Kidney (tissue), 22 donors: ENCODE measurements at places on chromosomes 11 and 22. TPM values are rescaled to one million over a fixed set of nuclear protein-coding genes. Genes with fewer than 3 reads are reported as not detected.

DNA sequence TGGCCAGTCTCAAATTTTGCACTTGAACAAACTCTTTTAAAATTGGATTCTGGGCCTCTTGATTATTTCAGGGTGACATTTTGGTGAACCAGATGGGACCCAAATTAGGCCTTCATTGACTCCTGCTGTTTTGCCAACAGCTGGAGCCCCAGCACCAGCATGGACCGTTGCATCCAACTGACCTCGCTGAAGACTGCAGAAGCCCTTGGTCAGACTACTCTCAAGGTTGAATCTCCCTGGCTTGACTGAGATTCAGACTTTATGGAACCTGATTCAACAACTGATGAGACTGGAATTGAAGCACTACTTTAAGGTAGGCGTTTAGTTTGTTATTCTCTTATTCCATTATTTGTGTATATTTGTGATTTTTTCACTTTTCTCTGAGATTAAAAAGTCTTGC, 41.7 kb downstream of the NARS2 start:
- H3K36me3 ChIP-seq = no peaks in the 10 kb centered on the region
- H3K27ac ChIP-seq = no peak overlapping the region
- H3K27me3 ChIP-seq = no peaks in the 10 kb centered on the region
- DNase-seq = no peak
- H3K4me1 ChIP-seq = no peaks in the 10 kb centered on the region
- H3K4me3 ChIP-seq = no peak overlapping the region

The UBQLNL gene
- total RNA-seq = 0.69 TPM

- H3K4me1 ChIP-seq = no peaks in the 10 kb centered on the region
- H3K4me3 ChIP-seq = no peak overlapping the region
- H3K27me3 ChIP-seq = no peaks in the 10 kb centered on the region
- no peak for DNase-seq
- H3K36me3 ChIP-seq = no peaks in the 10 kb centered on the region
Measured at GRCh38 chr11:88246696-88247095, 71.5 kb upstream of the RAB38 start.

DNA sequence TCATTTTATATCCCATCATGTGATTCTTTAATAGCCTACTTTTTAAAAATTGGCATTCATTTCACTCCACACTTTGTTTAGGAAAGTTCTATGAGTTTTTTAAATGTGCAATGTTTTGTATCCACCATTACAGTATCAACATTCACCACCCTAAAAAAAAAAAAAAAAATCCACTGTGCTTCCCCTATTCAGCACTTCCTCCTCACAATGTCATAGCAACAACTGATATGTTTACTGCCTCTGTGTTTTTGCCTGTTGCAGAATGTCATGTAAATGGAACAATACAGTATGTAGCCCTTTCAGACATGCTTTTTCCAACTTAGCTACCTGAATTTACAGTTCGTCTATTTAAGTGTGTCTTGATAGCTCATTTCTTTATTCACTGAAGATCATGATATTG, 754.2 kb downstream of the FAM181B start:
- no peaks in the 10 kb centered on the region for H3K27me3 ChIP-seq
- H3K36me3 ChIP-seq = no peaks in the 10 kb centered on the region
- DNase-seq = no peak
- no peak overlapping the region for H3K4me3 ChIP-seq
- no peaks in the 10 kb centered on the region for H3K4me1 ChIP-seq

- no peak overlapping the region for H3K27ac ChIP-seq
- no peaks in the 10 kb centered on the region for H3K36me3 ChIP-seq
- peaks cover 13% of the 10 kb centered on the region for H3K4me1 ChIP-seq
- H3K27me3 ChIP-seq = no peaks in the 10 kb centered on the region
Measured at GRCh38 chr11:9762531-9762930, 98.7 kb downstream of the SWAP70 start.

- peaks cover 7% of the 10 kb centered on the region for H3K27me3 ChIP-seq
- H3K4me3 ChIP-seq = no peak overlapping the region
- H3K27ac ChIP-seq = no peak overlapping the region
- no peaks in the 10 kb centered on the region for H3K36me3 ChIP-seq
Measured at GRCh38 chr22:32175683-32176644, 16.9 kb upstream of the C22orf42 start.

- no peak for DNase-seq
- H3K27me3 ChIP-seq = no peaks in the 10 kb centered on the region
- H3K36me3 ChIP-seq = no peaks in the 10 kb centered on the region
- no peak overlapping the region for H3K27ac ChIP-seq
- no peak overlapping the region for H3K4me3 ChIP-seq
Measured at GRCh38 chr11:130483124-130483523, 34.7 kb downstream of the ADAMTS15 start.

DNA sequence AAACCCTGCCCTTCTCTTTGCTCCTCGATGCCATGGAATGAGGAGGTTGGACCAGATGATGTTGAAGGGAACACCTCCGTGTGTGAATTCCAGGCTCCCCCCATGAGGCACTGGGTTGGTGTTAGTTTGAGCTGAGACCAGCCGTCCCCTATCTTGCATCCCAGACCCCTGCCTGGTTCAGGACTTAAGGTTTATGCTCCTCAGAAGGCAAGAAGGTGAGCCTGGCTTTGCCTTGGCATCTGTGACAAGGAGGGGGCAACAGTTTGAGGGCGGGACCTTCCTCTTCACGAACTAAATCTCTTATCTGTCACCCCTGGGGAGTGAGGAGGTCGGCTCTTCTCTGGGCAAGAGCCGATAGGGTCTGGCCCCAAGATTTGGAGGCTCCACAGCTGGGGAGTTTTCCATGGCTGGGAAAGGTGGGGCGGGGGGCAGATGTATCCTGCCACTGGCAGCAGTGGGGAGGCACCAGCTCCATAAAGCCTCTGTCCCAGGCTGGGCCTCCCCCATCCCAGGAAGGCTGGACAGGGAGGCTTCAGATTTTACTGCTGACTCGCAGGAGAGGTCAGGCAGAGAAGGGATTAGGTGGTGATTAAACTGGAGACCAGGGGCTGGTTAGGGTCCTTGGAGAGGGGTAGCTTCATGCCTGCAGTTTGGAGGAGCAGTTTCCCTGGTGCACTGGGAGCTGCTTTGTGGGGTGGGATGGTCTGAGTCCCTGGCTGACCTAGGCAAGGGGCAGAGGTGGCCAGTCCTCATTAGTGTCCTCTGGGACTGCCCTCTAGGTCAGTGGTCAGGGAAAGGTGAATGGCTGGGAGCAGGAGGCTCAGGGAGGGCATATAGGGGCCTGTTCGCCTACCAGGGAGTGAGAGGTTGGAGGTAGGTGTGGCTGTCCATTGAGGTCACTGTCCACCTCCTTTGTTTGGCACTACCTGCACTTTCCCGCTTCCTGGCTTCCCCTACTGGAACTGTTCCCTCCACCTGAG, 1.1 kb downstream of the SEC14L2 start:
- H3K36me3 ChIP-seq = no peaks in the 10 kb centered on the region
- H3K4me3 ChIP-seq = peak overlapping the region; percentile 62
- H3K4me1 ChIP-seq = peaks cover 19% of the 10 kb centered on the region
- H3K27me3 ChIP-seq = no peaks in the 10 kb centered on the region
- peak; percentile 57 for DNase-seq
- H3K27ac ChIP-seq = no peak overlapping the region

DNA sequence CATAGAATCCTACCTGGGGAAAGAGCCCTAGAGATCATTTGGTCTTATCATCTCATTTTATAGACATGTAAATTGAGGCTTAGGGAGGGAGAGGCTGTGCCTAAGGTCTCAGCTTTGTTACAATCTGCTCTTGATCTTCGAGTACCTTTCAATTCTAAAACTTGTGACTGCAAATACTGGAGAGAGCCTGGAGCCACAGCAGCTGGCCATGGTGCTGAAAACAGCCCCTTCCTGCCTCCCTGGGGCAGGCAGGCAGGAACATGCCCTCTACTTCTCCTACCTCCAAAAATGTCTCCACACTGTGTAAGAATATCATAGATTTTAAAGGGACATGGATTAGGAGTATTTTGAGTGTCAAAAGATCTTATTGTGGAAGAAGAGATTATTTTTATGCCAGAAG, 52.2 kb downstream of the C22orf42 start:
- H3K4me3 ChIP-seq = no peak overlapping the region
- peak; percentile 68 for DNase-seq
- no peaks in the 10 kb centered on the region for H3K4me1 ChIP-seq
- H3K27me3 ChIP-seq = no peaks in the 10 kb centered on the region
- no peak overlapping the region for H3K27ac ChIP-seq
- no peaks in the 10 kb centered on the region for H3K36me3 ChIP-seq

DNA sequence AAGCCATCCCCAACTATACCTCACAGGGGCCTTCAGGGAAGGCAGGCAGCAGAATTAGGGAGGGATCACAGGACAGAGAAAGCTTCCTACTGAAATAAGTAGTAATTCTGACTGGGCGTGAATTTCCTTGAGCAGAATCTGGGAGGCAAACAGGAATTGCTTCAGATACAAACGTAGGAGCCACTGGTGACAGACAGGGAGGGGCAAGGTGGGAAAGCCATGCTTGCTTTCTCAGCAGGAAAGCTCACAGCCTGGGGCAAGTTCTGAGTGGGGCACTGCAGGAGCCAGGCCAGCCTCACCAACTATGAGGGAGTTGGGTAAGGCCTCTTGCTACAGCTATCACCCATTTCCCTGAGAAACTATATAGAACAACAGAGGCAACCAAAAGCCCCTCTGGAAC, 43.6 kb downstream of the ARHGAP32 start:
- H3K36me3 ChIP-seq = no peaks in the 10 kb centered on the region
- H3K4me1 ChIP-seq = no peaks in the 10 kb centered on the region
- no peak overlapping the region for H3K4me3 ChIP-seq
- no peaks in the 10 kb centered on the region for H3K27me3 ChIP-seq
- no peak for DNase-seq

The ARHGAP8 gene
- total RNA-seq = 35.7 TPM

DNA sequence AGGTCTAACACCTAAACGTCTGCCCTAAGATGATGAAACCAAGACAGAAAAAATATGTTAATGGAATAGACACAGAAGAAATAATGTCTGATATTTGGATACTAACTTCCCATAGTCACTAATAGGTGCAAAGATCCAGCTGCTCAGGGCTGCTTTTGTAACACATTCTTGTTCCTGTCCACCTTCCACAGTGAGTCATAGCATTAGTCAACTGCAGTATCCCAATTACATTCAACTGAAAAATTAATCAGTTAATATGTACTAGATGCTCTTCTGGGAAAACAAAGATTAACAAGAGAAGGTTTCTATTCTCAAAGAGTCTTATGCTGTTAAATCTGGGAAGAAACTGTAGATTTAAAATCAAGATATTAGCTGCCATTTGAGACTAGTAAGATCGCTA, 47.6 kb downstream of the HEPHL1 start:
- no peaks in the 10 kb centered on the region for H3K36me3 ChIP-seq
- no peak for DNase-seq
- H3K4me1 ChIP-seq = no peaks in the 10 kb centered on the region
- H3K27me3 ChIP-seq = no peaks in the 10 kb centered on the region

- no peaks in the 10 kb centered on the region for H3K4me1 ChIP-seq
- H3K27ac ChIP-seq = no peak overlapping the region
- no peaks in the 10 kb centered on the region for H3K36me3 ChIP-seq
- H3K27me3 ChIP-seq = no peaks in the 10 kb centered on the region
- DNase-seq = peak; percentile 74
Measured at GRCh38 chr22:44586351-44586990, 88.4 kb upstream of the RTL6 start.

The OR51E1 gene
- total RNA-seq = 1.4 TPM

GRCh38 chr11:85682330-85683305, 3.4 kb downstream of the CCDC89 start:
- no peaks in the 10 kb centered on the region for H3K36me3 ChIP-seq
- peak; percentile 87 for DNase-seq
- no peaks in the 10 kb centered on the region for H3K4me1 ChIP-seq
- no peak overlapping the region for H3K27ac ChIP-seq

GRCh38 chr11:94838027-94838731, 70.0 kb downstream of the AMOTL1 start:
- no peak for DNase-seq
- no peak overlapping the region for H3K27ac ChIP-seq
- H3K4me3 ChIP-seq = no peak overlapping the region
- peaks cover 3% of the 10 kb centered on the region for H3K4me1 ChIP-seq

GRCh38 chr11:19370100-19370861, 129.5 kb upstream of the E2F8 start:
- H3K4me3 ChIP-seq = no peak overlapping the region
- no peaks in the 10 kb centered on the region for H3K27me3 ChIP-seq
- no peaks in the 10 kb centered on the region for H3K36me3 ChIP-seq
- H3K27ac ChIP-seq = no peak overlapping the region
- no peaks in the 10 kb centered on the region for H3K4me1 ChIP-seq
- no peak for DNase-seq

The ACRV1 gene
- total RNA-seq = not detected

GRCh38 chr22:23204125-23204488, 23.8 kb downstream of the BCR start:
- H3K4me3 ChIP-seq = no peak overlapping the region
- DNase-seq = no peak
- H3K27ac ChIP-seq = peak overlapping the region; percentile 74
- no peaks in the 10 kb centered on the region for H3K27me3 ChIP-seq
- H3K4me1 ChIP-seq = no peaks in the 10 kb centered on the region

DNA sequence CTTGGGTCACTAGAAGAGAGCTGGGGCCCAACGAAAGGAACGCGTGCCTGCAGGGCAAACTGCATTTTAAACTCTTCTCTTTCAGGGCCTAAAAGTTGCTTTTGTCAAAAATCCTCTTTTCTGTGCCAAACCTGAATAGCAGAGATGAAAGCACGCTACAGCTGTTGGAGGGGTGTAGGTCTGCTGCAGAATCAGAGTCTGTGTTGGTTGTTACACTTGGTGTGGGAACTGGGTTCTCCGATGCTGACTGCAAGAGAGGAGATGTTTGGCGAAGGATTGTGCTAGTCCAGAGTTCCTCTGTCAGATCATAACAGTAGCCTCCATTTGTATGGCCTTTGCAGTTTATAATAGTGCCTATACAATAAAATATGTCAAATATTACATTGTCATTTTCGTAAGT, 41.8 kb downstream of the BARX2 start:
- no peak overlapping the region for H3K27ac ChIP-seq
- H3K36me3 ChIP-seq = no peaks in the 10 kb centered on the region
- no peaks in the 10 kb centered on the region for H3K4me1 ChIP-seq

GRCh38 chr11:104908186-104908531, 9.9 kb upstream of the CASP12 start:
- no peak for DNase-seq
- no peak overlapping the region for H3K4me3 ChIP-seq
- H3K4me1 ChIP-seq = no peaks in the 10 kb centered on the region
- H3K27me3 ChIP-seq = no peaks in the 10 kb centered on the region

DNA sequence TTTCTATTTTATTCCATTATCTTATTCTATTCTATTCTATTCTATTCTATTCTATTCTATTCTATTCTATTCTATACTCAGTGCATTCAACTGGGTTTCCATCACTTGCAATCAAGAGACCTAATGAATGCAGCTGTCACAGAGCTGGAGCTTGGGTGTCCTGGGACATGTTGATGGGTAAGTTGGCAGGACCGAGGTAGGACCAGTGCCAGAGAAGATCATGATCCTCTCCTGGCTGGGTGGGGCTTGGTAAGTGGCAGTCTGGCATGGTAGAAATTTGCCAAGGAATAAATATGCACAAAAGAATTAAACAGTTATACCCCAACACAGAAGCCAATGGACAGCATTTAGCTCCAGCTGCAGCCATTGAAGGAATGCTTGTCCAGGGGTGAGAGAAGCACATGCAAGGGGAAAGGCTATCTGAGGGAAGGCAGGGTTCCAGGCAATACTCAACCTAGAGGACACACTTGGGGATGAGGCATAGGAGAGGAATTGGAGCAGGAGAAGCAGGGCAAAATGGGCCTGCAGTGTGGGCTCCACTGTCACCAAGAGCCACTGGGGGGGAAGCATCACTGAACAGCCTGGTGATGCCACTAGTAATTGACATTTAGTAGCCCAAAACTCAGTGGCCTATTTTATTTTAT, 97.0 kb upstream of the CD82 start:
- no peaks in the 10 kb centered on the region for H3K4me1 ChIP-seq
- H3K27ac ChIP-seq = no peak overlapping the region
- no peaks in the 10 kb centered on the region for H3K27me3 ChIP-seq
- no peak for DNase-seq
- no peaks in the 10 kb centered on the region for H3K36me3 ChIP-seq
- no peak overlapping the region for H3K4me3 ChIP-seq
